ENCODE measurements at places on chromosomes 6 and 20.

DNA sequence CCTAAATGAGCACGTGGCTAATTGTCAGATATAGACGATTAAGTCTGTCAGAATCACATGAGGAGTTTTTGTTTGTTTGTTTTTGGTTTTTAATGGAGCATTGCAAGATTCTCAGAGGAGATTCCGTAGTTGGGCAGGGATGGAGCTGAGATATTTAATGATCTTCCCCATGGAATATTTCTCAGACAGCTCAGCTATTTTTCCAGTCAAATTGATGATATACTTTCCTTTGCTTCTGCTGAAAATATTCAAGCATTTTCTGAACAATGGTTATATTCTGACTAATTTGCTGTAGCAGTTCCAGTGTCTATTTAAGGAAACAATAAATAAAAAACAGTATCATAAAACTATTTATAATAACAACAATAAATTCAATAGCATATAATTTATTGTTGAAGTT, 348.4 kb downstream of the KIF16B start:
- DNase-seq, result no peak

DNA sequence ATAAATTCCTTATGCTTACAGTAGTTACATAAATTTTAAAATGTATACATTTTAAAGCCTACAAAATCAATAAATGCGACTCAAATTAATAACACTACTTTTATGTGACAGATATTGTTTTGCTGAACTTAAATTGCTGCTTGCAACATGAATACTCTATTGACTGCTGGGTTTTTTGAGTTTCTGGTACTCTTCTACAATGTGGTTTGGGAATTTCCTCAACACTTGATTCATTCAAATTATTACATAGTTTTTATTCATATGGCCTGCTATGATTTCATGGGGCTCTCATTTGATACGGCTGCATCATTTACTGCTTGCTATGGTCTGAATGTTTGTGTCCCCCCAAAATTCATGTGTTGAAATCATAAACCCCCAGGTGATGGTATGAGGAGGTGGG, 2.3 kb upstream of the TXLNB start:
- DNase-seq, result no peak

DNA sequence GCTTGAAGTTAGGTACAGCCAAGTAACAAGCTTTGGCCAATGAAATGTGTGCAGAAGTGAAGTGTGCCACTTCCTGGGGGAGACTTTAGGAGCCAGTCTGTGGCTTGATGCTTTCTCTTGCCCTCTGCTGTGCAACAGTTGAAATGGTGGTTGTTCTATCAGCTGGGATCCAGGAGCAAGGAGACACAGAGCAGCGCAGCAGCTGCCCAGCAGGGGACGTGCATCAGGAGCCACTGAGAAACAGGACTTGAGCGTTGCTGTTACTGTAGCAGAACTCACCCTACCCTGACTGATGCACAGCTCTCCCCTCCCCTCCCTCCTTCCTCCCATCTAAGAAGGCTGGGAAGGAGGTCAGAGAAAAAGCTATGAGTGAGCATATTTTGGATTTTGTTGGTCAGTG, 18.9 kb upstream of the CCN5 start:
- DNase-seq, result no peak

DNA sequence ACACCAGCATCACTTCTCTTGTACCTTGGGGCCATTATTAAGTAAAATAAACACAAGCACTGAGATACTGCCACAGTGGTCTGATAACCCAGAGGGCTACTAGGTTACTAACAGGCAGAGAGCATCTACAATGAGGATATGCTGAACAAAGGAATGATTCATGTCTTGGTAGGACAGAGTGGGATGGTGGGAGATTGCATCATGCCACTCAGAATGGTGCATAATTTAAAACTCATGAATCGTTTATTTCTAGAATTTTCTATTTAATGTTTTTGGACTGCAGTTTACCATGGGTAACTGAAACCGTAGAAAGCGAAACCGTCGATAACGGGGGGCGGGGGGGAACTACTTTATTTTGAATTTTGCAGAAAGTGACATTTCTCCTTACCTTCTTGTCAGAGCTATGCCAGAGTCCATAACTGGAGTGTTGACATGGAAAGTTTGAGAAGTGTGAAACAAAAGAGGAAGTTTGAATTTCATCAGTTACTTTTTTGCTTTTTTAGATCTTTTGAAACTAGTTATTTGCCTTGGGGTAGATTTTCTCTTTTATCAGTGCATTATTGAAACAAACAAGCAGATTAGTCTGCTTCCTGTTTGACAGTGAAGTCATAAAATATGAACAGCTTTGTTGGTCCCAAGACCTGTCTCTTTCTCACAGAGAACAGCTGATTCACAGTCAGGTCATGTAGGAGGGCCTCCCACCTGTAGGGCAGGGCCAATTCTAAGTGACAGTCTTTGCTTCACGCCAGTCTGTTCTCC, 124.9 kb downstream of the KLHL32 start:
- DNase-seq, result no peak

GRCh38 chr20:34069341-34070078, 42.5 kb downstream of the EIF2S2 start:
- peak; percentile 42 for DNase-seq

GRCh38 chr20:47237715-47238114, 118.8 kb downstream of the ZMYND8 start:
- DNase-seq, result no peak

- no peak for DNase-seq
These were observed 180.1 kb upstream of the CST7 start for GRCh38 chr20:24768713-24769601.

DNA sequence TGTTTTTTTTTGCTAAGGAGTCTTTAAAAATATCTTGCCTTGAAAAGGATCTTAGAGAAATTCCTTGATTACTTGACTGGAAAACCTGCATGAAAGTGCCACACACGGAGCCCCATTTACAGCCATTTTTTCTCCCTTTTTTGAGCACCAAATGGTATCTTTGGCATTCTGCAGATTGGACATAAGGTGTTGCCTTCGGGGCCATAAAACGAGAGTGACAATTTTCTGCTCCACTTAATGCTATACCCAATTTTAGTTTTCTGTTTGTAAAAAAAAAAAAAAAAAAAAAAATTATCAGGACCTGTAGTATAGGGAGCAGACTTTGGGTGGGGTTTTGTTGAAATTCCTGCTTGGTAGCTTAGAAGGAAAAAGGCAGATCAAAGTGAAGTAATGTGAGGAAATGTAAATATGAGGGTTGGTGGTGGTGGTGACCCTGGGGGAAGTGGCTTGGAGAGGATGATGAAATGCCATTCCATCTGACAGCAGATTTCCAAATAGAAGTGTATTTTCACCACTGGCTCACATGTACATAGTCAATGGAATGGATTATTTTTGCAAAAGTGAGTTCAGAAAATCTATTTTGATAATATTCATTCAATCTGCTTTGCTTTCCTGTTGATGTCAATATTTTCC, 212.1 kb upstream of the SOX4 start:
- DNase-seq, result no peak

- peak; percentile 86 for DNase-seq
These were observed 984 bp upstream of the ABT1 start for GRCh38 chr6:26595669-26596269.

DNA sequence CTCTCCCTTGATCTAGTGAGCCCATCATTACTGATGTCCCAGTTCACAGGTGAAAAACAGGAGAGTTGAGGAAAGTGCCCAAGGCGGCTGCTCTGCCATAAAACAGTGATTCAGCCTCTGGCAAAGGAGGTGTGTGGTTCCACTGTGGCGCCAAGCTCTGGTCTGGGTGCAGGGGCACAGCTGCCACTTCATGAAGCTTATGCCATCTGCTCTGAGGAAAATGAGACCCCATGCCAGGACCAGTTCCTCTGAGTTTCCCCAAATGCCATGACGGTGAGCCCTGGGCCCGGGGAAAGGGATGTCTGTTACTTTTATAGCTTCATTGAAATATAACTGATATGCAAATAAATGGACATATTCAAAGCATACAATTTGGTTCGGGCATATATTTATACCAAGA, 33.7 kb upstream of the ZBP1 start:
- DNase-seq, result no peak

GRCh38 chr6:166289207-166290060, 18.8 kb downstream of the PRR18 start:
- DNase-seq, result no peak

DNA sequence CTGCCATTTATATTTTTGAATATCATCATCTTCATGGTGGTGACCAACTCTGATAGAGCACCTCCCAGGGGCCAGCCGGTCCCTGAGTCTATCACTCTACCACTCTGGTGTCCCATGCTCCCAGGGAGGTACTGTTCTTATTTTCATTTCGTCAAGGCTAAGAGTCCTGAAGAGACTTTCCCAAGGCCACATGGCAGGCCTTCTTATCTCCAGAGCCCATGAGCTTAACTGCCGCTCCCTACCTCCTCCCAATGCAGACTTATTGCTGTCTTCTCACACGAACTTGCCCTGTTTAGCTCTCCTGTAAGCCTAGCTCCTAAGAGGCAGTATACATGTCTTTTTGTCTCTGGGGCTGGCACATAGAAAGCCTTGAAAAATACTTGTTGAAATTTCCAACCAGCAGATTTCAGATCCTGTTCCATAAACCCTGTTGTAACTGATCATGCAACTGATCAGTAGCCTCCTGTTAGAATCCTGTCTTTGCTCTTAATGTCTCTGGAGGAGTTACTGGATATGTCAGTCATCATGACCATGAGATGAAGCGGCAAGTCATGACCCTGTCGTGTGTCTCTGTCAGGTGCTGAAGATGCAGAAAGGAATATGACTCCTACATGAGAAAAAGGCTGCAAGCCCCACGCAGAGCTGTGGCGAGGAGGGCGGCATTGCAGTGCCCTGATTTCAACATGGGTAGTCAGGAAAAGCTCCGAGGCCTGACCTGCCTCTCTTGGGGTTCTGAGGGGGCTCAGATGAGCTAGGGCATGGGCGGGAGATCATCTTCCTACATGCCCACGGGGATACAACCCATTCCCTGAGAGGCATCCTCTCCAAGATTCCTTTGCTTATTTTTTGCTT, 60.0 kb downstream of the TTI1 start:
- DNase-seq, result no peak

DNA sequence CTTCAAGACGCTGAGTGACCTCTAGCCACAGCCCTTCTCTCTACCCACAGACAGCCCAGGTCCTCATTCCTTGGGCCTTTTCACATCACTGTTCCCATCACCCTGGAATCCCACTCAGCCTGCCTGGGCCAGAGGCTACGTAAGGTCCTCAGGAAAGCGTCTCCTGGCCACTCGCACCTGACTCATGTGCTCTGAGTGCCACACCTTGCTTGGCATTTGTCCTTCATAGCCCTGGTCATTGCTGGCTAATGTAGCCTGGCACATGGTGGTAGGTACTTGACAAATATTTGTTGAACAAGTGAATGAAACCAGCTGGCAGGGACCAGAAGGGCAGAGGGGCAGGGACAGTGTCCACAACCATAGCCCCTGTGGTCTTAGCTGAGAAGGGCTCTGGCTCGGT, 50.6 kb upstream of the FANCE start:
- no peak for DNase-seq

- DNase-seq, result no peak
These were observed 895.6 kb upstream of the MAP3K7 start for GRCh38 chr6:91482498-91482897.

GRCh38 chr6:54291146-54291545, 17.1 kb upstream of the TINAG start:
- no peak for DNase-seq

DNA sequence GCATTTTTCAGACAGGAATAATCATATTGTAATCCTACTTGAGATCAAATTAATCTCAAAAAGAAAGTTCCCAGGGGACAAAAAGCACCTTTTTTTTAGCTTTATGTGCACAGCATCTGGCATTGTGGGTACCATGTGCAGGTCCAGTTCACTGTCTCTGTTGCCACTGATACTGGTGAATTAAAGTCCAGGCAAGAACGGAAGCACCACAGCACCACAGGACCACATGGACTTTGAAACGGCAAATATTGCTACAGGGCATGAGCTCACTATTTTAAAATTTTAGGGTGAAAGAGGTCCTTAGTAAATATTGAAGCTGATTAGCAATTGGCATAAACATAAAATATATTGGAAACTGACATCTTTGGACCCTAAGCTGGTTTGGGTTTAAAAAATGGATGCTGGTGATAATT, 709.0 kb downstream of the EPM2A start:
- no peak for DNase-seq

DNA sequence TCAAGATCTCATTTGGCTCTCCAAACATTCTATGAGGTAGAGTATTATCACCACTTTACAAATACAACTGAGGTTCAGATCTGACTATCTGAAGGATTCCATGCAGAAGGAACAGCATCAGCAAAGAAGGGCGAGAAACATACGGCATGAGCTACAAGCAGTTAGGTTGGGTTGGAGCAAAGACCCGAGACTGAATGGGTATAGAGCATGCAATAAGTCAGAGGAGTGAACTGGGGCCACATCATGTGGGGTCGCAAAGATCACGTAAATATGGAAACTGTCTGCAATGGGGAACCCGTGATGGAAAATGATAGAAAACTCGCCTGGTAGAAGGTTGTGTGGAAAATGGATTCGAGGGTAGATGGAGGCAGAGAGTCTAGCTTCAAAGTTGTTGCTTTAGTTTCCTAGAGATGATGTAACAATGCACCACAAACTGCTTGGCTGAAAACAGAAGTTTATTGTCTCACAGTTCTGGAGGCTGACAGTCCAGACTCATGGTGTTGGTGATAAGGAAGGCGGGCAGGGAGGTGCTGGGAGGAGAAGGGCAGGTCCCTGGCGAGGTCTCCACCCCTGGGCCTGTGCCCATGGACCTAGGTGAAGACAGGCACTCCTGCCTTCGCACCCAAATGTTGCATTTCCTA, 44.3 kb upstream of the BCLAF1 start:
- no peak for DNase-seq

GRCh38 chr20:37426106-37426505, 80.2 kb downstream of the SRC start:
- DNase-seq, result no peak

DNA sequence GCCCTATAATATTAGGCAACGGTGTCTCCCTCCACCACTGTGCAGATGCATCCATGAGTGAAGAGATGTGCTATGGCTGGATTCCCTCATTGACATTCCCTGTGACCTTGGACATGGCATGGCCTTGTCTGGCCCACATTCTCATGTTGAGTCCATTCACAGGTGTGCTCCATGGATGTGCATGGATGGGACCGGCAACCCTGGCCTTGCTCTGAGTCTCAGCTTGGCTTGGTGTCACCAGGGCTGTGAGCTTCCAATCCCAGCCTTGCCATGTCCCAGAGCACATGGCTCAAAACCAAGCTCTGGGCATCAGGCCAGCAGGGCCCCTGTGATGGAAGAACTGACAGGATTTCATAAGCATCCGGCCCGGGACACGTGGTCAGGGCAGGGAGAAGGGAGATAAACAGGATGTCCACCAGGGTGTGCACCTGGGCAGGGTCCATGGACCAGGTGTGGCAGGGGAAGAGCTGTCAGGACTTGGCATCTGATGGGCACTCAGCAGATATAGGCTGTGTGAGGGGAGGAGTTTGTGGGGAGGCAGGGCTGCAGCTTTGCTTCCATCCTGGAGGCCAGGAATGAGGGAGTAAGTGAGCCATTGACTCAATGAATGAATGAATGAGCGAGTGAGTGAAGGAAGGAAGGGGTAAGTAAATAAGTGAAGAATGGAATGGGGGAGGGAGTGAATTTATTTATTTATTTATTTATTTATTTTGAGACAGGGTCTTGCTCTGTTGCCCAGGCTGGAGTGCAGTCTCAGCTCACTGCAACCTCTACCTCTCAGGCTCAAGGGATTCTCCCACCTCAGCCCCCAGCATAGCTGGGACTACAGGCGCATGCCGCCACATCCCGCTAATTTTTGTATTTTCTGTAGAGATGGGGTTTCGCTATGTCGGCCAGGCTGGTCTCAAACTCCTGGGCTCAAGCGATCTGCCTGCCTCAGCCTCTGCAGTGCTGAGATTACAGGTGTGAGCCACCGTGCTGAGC, 15.7 kb downstream of the NRSN2 start:
- DNase-seq, result no peak

Measured in stimulated activated CD4-positive, alpha-beta T cell treated with anti-CD3 and anti-CD28 coated beads, Interleukin-1b, Interleukin-23, amount 100 ng/mL, for 4 hours (primary cell).